ENCODE measurements at places on chromosomes 1 and 21.

GRCh38 chr1:108592030-108592759, 32.3 kb downstream of the EEIG2 start:
- DNase-seq, result no peak

GRCh38 chr1:61523893-61524605, 200.9 kb downstream of the TM2D1 start:
- no peak for DNase-seq

DNA sequence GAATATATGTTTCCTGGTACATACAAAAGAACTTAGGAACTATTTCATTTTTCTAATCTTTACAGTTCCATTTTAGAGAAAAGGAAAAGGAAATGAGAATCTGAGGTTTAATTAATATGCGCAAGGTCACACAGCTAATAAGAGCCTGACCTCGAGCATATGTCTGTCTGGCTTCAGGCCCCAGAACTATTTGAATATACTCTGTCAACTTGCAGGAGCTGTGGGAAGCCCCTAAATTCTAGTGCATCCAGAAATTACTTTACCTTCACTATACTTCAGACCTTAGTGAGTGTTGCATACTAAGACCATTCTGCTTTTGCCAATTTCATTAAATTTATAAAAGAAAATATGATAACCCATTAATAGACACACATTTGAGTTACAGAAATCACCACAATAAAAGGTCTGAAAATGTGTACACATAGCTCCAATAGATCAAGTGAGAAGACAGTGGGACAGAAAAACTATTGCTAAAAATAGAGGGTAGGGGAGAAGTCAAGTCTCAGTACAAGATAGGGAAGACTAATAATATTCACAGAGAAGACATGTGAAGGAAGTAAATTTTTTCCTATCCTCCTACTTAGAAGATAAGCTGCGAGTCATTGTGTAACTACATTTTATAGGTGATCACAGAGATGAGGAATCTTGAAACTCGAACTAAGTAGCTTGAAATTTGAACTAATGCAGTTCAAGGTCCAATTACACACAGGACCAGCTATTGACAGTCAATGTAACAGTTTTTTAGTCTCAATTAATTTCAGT, 3.8 kb downstream of the RGS13 start:
- no peak for DNase-seq

DNA sequence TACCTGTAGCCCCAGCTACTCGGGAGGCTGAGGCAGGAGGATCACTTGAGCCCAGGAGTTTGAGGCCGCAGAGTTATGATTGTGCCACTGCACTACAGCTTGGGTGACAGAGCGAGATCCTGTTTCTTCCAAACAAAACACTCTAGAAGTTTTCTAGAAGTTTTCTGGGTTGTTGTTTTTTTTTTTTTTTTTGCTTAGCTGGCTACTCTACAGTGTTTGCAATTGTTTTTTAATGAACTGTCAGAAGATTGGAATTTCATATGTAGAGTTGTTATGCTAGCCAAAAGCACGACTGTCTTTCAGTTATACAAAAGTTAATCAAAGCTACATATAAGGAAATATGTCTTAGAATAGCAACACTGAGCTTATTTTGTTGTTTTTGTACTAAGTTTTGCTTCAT, 30.9 kb upstream of the NEXN start:
- DNase-seq, result no peak

GRCh38 chr1:234398849-234399381, 25.7 kb downstream of the COA6 start:
- no peak for DNase-seq

DNA sequence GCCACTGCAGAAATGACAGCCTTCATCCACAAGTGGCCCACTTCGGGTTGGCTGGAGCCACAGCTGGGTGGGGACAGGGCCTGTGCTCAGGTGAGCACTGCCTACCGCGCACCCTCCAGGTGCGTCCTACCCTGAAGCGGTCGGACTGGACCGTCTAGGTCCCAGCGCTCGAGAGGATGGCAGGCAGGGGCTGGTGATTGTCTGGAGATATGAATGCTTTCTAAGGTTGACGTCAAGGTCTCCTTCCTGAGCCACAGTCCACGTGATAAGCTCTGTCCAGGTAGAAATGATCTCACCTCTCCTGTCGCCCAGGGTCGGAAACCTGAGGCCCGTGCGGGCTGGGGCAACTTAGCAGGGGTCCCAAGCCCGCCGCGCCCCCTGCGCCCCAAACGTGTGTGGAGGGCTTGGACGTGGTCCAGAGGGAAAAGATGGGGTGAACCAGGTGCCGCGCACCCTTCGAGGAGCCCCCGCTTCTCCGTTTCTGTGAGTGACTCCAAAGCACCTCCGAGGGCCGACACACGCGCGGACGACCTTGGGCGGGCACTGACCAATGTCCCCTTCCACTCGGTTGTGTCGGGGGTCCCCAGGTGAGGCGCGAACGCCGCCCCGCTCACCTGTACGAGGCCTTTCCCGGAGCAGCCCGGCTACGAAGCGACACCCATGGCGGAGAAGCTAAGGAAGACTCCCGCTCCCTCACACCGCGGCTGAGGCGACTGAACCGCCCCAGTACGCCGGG, 853 bp upstream of the DOP1B start:
- DNase-seq, result no peak

DNA sequence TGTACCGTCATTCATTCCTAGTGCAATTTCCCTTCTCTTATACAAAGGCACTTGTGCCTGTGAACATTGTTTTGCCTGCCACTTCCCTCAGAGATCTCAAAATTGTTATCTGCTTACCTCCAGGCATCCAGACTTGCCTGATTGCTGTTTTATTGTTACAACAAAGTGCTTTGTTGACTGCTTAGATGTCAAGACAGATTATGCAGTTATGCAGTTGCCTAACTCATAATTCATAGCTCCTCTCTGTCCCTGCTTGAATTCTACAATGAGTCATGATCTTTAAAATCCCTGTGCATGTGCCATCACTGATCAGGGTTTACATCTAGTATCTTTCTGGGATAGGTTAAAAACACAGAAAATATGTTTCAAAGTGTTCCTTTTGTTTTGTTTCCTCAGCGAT, 24.5 kb downstream of the CXADR start:
- no peak for DNase-seq

DNA sequence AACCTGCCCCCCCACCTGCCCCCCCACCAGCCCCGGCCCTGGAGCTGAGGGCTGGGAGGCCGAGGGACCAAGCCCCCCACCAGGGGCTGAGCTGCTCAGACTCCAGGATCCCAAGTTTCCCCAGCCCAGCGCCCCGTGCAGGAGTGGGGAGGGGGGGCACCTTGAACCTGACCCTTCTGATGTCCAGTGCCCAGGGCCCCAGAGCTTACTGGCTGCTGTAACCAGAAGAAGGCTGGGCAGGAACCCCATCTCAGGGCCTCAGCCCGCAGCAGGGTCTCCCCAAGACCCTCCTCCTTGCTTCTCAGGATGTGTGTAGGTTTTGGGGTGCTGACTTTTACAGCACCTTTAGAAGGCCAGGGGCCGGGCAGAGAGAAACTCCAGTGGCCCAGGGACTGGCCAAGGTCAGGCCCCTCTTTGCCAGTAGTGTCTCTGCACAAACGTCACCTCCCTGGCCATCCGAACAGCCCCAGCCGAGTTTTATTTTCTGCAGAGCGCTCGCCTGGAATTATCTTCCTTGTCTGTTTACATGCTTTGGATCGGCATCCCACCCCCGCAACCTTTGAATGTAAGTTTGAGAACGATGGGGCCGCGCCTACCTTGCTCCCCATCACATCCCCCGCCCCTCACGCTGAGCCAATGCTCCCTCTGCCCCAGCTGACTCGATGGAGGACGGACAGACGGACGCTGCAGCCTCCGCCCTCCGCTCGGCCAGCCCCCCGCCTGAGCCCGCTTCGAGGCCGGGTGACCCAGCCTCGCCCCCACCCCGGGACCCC, 70.1 kb upstream of the CASZ1 start:
- DNase-seq, result no peak

- no peak for DNase-seq
Measured at GRCh38 chr1:209187589-209187988, 395.9 kb upstream of the CAMK1G start.

DNA sequence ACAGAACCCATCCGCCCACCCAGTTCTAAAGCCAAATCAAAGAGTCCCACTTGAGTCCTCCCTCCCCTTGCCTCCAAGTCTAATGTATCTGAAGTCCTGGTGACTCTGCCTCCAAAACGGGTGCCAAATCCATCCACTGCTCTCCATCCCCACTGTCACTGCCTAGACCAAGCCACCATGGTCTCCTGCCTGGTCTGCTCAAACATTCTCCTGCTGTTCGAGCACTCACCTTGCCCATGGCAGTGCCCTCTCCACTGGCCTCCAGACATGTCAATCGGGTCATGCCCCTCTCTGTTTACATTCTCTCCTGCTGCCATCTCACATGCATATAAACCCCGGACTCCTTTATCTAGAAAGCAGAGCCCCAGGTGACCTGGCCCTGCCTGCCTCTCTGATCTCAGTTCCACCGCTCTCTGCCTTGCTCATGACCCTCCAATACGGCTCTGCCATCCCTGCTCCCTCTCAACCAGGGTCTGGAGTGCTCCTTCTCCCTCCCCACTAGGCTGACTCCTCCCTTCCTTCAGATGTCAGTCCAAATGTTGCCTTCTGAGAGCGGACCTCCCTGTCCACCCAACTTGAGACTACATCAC, 32.1 kb upstream of the MX1 start:
- DNase-seq, result no peak

DNA sequence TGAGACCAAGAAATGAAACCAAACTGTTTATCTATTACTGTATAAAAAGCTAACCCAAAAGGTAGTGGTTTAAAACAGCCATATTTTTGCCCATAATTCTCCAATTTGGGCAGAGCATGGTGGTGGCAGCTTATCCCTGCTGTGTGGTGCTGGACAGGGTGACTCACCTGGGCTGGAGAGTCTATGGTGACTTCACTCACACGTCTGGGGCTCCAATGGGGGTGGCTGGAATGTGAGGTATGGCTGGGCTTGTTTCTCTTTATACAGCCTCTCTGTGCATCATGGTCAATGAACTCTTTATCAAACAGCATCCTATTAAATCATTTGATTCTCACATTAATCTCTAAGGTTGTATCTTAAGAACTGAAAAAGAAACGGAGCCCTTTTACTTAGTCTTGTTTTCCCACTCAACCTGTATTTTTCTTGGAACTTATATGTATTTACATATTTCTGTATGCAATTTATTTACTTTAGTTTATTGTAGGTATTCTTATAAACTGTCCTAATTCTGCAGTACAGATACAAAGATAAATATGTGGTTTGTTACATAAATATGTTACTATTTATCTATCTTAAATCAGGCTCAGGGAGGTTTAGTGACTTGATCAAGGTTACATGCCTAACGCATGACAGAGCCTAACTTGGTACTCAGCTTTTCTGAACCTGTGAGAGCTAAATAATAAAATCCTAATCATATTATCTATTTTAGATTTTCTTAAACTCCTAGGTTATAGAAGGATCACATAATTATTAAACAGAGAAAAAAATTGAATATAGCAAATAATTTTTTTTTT, 37.5 kb upstream of the WLS start:
- no peak for DNase-seq

GRCh38 chr1:109620401-109620791, 759 bp downstream of the AMPD2 start:
- no peak for DNase-seq

GRCh38 chr1:157439302-157439954, 112.9 kb downstream of the FCRL5 start:
- no peak for DNase-seq

GRCh38 chr1:160459056-160459455, 58.7 kb downstream of the VANGL2 start:
- no peak for DNase-seq

DNA sequence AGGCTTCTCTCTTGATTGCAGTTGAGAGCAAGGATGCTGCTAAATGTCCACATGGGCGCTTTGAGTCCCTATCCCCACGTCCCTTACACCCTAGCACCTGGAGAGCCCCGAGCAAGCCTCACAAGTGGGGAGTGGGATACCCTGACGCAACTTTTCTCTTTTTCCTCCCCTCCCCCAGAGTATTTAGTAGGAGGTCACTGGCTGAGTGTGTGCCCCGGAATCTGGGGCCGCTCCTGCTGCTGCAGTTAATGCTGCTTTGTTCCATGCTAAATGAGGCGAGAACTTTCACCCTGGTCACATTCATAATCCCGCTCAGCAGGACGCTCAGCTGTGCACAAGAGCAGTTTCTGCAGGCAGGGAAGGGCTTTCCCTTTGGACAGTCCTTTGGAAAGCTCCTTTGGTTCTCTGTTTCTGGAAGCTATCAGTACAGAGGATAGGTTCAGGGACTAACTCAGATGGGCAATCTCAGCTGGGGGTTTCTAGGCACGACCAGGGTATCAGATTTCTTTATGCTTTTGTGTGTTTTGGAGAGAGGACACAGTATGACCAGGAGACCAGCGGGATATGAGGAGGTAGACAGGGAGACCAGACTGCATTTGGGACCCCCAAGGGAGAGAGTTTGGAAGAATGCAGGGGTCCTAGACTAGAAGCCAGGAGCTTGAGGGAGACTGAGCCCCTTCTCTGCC, 75.9 kb downstream of the NOS1AP start:
- DNase-seq, result peak; percentile 71

DNA sequence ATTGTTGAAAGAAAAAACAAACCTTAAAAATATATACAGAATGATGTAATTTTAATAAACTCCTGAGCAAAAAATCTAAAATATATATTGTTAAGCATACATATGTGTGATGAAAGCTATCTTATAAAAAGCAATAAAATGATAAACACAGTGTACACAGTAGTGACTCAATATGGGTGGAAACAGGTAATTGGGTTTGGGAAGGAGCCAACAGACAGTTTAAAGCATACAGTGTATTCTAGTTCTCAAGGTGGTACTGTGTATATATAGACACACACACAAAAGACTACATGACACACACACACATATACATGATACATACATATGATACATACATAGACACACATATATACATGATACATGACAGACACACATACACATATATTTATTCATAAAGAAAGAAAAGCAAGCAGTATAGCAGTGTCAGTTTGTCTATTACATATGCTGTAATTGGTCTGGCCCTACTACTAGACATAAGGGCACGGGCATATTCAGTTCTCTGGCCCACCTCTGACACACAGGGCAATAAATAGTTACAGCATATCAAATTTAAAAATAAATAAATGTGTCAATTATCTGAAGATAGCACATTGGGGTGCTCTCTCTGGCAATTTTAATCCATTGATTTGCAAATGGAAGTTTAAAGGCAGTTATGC, 330.2 kb downstream of the S1PR1 start:
- DNase-seq, result no peak

DNA sequence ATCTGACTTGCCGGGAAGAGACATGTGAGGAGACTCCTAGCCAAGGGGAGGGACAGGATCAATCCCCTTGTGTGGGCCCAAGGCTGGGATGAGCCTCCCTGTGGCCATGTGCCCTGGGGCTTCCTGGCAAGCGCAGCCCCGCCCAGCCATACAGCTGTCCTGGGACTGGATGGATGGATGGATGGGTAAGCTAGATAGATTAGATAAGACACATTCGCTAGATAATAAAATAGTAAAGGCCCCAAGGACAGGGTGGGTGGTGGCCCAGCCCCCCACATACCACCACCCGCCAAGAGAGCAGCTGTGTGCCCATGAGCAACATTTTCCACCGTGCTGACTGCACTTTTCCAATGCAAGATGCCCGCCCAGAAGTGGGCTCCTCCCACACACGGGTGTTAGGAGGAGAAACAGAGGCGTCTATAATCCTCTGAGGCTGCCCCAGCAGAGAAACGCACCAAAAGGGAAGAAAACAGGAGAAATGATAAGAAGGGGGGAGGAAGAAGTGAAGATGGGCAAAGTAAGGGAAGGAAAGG, 25.1 kb downstream of the ZBTB17 start:
- no peak for DNase-seq

All from NCI-H187 treated with DMSO at 0.1 percent for 48 hours (cell line).